ENCODE measurements at places on chromosomes 16 and 17.
A peak's percentile ranks its signal among the peaks of the same experiment; 100 is the strongest.

GRCh38 chr17:51764387-51764971, 394.0 kb downstream of the CA10 start:
- peak; percentile 71 for DNase-seq

DNA sequence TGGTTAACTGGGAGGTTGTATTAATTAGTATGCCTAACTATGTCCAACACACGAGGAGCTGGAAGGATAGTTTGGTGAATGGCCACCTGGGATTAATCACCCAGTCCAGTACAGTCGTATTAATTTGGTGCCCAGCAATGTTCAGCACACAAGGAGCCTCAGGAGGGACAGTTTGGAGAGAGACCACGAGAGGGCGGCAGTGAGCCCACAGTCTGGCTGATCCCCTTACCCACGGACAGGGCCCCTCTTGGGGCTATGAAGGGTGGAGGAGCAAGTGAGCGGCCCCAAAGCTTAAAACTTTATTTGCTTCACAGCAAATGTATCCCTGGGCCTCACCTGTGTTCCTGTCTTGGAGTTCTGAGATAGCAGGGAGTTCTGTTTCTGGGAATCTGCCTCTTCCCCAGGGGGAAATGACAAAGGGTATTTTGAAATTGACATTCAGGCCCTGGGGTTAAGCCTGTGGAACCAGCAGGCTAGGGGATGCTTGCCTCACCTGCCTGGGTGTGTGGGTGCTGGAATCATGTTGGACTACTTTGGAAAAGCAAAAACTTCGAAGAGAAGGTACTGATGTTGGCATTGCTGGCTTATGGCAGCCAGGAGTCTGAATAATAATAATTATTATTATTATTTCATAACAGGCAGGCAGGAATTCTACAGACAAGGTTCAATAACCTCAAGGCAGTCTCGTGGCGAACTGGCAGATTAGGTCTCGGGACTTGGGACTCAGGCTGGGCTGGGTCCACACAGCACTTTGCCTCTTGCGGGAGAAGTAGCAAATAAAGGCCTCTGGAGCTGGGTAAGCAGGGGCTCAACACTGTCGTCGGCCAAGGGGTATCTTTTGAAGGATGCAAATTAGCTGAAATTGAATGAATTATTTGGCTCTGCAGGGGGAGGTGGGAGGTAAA, 227.6 kb upstream of the ASIC2 start:
- peak; percentile 30 for DNase-seq

GRCh38 chr17:4672751-4673150, 31.2 kb downstream of the PELP1 start:
- DNase-seq = no peak

DNA sequence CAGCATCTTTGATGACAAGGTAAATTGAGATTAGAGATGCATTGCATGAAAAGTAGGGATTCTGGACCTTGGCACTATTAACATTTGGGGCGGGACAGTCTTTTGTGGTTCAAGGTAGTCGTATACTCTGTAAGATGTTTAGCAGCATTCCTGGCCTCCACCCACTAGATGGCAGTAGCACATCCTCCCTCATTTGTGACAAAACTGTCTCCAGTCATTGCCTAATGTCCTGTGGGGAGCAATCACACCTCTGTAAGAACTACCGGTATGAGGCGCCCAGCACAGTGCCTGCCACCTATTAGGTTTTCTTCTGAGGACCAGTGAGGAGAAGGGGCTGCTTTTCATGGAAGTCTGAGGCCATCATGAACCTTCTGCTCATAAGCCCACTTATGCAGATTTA, 180.8 kb downstream of the RBFOX1 start:
- no peak for DNase-seq

DNA sequence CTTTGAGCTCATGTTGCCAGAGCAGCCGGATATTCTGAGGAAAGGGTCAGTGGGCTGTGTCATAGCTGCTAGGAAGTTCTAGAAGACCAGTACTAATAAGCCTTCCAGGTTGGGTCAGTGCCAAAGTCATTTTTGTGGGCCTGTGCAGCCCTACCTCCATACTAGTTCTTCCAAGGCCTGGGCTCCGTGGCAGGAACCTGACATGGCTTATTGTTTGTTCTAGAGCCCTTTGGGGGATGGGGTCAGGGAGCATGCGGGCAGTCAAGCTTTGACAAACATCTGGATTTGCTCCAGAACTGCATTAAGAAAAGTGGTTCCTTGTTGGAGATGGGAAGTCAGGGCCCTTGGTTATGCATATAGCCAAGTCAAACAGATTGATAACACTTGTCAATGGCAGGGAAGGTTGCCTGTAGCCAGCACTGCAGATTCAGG, 7.6 kb downstream of the ALKBH5 start:
- DNase-seq = no peak

DNA sequence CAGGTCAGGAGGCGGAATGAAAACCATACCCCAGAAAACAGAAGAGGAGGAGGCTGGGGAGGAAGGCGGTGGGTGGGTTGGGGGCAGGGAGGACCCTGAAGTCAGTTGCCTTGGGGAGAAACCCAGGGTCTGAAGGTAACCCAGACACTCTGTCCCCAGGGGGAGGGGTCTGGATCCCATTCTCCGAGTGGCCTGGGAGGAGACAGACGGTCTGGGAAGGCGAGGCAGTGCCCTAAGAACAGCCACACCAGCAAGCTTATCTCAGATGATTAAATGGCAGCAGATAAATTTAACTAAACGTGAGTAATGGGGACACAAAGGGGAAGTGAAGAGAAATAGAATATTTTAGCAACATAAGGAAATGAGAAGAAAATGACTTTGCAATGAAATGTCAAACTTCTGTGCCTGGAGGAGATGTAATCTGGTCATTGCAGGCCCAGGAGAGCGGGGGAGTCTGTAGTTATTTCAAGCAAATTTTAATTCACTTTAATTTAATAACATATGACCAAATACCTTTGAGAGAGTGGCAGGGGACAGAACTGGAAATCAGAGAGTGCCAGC, 21.4 kb upstream of the ZFP90 start:
- DNase-seq = no peak

GRCh38 chr16:72844225-72844920, 203.6 kb downstream of the ZFHX3 start:
- no peak for DNase-seq

GRCh38 chr16:49605536-49606254, 232.1 kb downstream of the C16orf78 start:
- no peak for DNase-seq

DNA sequence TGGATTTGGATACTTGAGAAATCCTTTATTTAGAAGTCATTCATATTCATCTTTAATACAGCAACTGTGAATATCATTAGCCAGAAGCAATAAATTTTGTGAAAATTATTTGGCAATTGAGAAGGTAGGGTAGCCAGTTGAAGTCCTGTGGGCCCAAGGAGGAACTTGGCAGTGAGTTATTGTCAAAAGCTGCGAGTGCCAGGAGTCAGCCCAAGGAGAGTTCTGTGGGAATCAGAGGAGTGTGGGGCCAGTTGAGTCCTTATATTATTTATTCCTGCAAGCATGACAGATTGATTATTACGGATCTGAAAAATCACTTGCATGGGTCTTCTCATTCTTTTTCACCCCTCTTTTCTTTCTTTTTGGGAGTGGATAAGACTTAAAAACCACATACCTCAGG, 38.3 kb downstream of the PRKCA start:
- no peak for DNase-seq

DNA sequence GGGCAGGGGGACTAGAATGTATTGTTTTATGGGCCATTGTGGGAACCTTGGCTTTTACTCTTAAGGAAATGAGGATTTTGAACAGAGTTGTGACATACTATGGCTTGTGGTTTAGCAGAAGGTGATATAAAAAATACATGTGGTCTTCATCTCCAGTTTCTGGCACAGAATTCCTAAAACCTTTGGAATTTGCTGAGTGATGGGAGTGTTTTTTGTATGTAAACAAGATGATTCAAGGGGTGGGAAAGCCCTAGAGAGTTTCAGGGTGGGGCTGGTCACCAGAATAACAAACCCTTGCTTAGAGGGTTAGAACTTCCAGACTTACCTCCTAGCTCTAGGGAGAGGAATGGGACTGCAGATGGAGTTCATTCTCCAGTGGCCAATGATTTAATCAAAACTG, 316.1 kb downstream of the PHKB start:
- DNase-seq = no peak

- DNase-seq = peak; percentile 63
Measured at GRCh38 chr17:81200695-81201580, 21.8 kb downstream of the CEP131 start.

DNA sequence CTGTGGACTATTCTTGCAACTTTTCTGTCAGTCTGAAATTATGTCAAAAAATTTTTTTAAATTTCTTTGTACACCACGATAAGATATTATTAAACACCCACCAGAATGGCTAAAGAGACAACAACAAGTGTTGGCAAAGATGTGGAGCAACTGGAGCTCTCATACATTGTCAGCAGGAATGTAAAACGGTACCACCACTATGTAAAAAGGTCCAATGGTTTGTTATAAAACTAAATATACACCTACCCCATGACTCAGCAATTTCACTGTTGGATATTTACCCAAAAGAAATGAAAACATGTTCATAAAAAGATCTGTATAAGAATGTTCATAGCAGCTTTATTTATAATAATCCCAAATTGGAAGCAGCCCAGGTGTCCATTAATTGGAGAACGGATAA, 7.2 kb downstream of the KIAA0753 start:
- DNase-seq = no peak

- DNase-seq = no peak
Measured at GRCh38 chr16:85974428-85975375, 75.7 kb downstream of the IRF8 start.

DNA sequence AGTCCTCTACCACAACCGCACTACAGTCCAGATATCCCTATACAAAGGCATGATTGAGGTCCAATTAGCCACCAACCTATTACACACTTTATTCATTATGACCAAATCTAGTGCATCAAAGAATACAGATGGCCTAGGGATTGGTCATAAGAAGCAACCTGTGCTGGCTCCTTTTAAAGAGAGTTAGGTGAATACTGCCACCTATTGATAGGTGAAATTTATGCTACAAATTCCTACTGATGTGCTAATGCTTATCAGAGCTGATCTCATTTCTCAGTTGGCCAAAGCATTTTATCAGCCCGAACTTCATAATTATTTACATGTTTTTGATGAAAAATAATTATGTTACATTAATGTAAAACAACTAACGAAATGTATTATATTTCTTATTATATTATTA, 166.3 kb downstream of the ANKFN1 start:
- peak; percentile 45 for DNase-seq

DNA sequence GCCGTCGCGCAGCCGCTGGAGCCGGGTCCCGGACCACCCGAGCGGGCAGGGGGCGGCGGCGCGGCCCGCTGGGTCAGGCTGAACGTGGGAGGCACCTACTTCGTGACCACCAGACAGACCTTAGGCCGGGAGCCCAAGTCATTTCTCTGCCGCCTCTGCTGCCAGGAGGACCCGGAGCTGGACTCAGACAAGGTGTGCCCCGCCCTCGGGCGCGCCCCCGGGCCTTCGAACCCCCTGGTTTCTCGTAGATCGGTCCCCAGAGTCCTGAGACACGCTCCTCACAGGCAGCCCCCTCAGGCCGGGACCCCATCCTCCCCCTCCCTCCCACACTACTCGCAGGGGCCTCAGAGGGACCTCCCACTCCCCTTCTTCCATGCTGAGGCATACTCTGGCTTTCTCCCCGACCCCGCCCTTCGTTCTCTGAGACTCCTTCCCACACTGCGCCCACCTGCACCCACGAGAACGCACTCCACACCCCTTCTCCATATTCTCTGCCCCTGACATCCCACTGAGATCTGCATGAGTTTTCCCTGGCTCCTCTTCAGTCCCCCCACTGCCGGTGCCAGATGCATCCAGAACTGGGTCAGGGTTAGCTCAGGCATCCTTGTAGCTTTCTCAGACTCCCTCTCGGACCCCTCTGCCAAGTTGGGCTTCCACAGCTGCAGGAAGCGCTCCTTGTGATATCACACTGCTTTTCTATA, 523 bp downstream of the KCTD2 start:
- DNase-seq = peak; percentile 12

DNA sequence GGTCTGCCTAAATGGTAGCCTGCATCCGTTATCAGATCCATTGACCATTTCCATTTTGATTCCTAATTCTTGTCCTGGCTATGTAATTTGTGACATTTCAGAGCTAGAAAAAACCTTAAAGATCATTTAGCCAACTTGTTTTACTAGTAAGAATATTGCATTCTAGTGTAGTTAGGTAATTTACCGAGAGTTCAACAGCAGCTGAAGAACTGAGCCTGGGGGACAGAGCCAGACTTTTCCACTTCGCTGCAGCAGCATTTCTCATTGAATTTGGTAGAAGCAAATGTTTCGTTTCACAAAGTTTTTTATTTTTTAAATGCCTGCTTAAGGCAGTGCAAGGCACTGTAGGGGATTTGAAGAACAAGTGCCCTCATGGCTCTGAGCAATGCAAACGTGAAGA, 59.2 kb upstream of the MARCHF10 start:
- no peak for DNase-seq

- DNase-seq = no peak
Measured at GRCh38 chr17:74639704-74640151, 16.2 kb upstream of the CD300E start.

- DNase-seq = no peak
Measured at GRCh38 chr17:13807103-13807502, 205.4 kb upstream of the HS3ST3A1 start.

DNA sequence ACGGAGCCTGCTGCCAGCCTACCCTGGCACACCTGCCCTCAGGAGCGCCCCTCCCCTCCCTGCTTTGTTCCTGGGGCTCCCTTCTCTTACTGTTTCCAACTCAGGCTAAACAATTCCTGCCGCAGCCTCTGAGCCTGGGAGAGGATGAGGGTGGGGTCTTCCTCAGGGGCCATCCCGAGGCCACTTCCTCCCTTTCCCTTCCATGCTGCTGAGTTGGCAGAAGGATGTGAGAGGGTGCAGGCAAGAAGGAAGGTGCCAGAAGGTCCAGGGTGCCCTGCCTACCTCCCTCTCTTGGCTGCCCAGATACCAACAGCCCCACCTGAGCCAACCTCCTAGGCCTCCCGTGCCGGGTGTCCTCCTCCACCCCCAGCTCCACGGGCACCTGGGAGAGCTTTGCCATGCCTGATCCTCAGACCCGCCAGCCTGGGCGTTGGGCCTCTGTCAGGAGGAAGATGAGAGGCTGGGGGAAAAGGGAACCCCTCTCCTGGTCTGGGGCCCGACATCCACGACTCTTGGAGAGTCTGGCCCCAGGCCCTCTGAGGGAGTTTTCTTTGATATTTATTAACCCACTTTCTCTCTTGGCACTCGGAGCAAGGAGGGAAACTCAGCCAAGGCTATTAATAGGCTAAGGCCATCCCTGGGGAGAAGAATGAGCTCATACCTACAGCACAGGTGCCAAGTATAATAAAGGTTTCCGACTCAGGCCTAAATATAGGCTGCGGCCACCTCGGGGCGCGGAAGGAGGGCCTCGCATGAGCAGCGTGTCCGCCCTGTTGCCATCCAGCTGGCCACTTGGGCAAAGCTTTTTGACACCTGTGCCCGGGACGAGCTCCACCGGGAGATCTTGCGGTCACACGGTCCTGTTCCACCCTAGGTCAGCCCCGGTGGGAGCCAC, 232.0 kb downstream of the ENGASE start:
- DNase-seq = peak; percentile 64

- no peak for DNase-seq
Measured at GRCh38 chr17:27269201-27269600, 24.7 kb upstream of the WSB1 start.

DNA sequence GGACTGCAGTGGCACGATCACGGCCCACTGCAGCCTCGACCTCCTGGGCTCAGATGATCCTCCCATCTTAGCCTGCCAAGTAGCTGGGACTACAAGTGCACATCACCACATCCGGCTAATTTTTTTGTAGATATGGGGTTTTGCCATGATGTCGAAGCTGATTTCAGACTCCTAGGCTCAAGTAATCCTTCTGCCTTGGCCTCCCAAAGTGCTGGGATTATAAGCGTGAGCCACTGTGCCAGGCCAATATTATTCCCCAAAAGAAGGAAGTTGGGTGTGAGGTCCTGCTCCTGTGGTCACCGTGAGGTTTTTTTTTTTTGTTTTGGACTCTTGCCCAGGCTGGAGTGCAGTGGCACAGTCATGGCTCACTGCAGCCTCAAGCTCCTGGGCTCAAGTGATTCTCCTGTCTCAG, 1.5 kb downstream of the AMZ2 start:
- no peak for DNase-seq
